ENCODE measurements at places on chromosomes 3 and 15.

- no peak for DNase-seq
Measured at GRCh38 chr3:88298189-88298588, 148.4 kb downstream of the C3orf38 start.

DNA sequence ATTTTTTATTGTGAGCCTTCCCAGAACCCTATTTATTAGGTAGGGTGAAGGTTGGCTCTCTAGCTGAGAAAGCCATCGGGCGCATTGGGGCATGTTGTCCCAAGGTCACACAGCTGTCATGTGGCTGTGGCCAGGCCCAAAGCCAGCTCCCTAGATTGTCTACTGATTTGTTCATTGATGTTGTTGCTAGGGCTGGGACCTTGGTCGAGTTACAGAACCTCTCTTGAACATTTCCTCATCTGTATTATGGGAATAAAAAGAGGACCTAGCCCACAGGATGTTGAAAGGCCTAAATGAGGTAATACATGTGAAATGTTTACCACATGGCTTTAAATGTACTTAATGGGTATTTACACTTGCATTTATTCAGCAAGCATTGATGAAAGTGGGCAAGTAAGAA is 252.5 kb downstream of the SUCLG2 start:
- no peak for DNase-seq

DNA sequence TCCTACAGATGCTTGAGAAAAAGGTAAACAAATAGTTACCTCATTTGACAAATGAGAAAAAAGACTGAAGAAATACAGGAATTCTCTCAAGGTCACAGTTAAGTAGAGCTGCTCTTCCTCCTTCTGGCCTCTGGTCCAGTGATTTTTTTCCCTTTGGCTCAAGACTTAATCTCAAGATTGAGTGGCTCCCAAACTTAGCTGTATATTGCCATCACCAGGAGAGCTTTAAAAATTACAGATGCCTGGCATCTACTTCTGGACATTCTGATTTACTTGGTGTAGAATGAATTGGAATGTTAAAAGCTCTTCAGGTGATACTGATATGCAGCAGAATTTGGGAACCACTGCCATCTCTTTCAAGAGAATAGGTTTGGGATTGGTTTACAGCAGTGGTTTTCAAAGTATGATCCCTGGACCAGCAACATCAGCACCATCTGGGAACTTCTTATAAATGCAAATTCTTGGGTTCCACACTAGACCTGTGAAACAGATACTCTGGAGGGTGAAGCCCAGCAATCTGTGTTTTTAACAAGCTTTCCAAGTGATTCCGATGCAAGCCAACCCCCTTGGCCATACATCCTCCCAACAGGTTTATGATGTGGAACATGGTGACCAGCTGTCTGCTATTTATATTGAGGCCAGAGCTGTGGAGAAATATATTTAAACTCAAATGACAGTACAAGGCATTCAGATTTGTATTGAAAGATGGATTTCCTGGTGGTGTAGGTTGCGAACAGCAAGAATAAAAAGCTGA is 333.0 kb upstream of the RARB start:
- peak; percentile 43 for DNase-seq

GRCh38 chr15:73617301-73617831 is 15.8 kb downstream of the NPTN start:
- DNase-seq, result peak; percentile 31

- no peak for DNase-seq
Measured at GRCh38 chr15:27744641-27745040, 354.5 kb downstream of the OCA2 start.

- peak; percentile 77 for DNase-seq
Measured at GRCh38 chr3:177816667-177817208, 619.5 kb upstream of the TBL1XR1 start.

DNA sequence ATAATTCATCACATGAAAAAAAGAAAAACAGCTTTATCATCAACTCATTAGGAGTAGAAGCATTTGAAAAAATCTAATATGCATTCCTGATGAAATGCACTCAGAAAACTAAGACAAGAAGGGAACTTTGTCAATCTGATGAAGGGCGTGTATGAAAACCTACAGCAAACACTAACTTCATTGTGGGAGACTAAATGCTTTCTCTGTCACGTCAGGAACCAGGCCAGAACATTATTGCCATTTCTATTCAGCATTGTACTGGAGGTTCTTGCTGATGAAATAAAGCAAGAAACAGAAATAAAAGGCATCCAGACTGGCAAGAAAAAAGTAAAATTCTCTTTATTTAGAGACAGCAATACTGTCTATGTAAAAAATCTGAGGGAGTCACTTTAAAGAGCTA is 235.2 kb downstream of the GABRB3 start:
- DNase-seq, result no peak

- DNase-seq, result peak; percentile 22
Measured at GRCh38 chr15:91338766-91339165, 238.7 kb downstream of the SV2B start.

GRCh38 chr3:90015688-90016356 is 908.4 kb downstream of the EPHA3 start:
- DNase-seq, result no peak

DNA sequence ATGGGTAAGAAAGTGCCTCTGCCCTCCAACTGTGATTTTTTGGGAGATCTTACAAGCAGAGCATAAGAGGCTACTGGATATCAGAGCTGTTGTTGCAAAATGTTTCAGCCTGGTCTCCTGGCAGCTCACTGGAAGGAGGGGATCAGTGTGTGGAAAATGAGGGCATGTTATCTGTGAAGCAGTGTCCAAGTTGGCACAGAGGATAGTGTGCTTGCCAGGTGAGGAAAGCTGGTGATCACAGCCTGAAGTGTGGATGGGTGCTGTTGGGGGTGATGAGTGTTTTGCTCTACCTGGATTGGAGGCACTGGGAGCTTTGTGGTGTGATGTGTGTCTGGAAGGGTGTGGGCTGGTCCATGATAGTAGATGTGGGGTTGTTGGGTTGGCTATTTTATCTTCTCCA is 69.3 kb downstream of the MCTP2 start:
- DNase-seq, result no peak

DNA sequence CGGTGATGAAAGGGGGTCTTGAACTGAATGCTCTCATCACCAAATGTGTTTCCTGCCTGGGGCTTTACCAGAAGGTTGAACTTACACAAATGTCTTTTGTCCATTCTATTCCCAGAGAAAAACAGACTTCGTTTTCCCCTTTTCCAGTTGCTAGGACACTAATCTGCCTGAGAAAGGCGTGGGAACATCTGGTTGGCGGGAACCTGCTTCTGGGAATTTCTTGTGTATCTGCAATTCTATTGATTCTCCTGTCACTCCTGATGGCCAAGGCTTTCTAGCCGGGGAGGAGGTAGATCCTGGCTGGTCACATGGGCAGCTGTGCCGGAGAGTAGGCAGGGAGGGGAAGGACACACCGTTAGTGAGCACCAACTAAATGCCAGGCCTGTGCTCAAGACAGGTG is 31.1 kb upstream of the CCDC174 start:
- DNase-seq, result no peak

DNA sequence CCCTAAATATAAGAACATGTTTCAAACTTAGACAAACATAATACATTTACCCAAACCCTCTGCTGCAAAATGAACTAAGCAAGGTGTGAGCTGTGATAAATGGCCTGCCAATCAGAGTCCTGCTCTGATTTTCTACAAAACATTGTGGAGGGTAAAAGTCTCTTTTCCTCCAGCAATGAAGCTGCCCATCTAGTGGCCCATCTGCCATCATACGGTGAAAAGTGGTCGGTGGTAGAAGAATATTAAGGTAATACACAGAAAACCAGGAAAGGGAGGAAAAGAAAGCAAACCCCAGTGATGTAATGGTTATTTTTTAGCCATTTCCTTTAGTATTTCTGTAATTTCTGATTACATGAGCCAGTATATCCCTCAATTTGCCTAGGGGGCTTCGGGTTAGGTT is 838.1 kb downstream of the TBL1XR1 start:
- DNase-seq, result no peak

- DNase-seq, result peak; percentile 49
Measured at GRCh38 chr15:34241376-34242330, 16.8 kb downstream of the EMC4 start.

- DNase-seq, result no peak
Measured at GRCh38 chr15:50872832-50873426, 35.6 kb upstream of the AP4E1 start.

DNA sequence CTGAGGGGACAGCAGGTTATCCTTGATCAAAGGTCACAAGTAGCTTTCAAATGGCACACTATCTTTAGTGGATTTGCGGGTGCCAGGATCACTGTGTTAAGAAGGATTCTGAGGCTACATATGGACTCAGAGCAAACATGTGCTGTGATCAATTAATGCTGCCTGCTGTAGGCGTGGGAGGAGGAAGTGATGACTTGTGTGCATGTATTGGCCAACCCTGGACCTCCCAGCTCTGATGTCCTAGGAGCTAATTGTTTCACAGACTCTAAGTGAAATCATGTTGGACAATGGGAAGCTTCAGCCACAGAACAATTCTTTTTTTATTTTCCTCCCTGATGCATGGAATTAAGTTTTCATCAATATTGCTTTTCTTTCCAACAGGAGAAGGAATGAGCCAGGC is 24.4 kb downstream of the FAH start:
- DNase-seq, result no peak

DNA sequence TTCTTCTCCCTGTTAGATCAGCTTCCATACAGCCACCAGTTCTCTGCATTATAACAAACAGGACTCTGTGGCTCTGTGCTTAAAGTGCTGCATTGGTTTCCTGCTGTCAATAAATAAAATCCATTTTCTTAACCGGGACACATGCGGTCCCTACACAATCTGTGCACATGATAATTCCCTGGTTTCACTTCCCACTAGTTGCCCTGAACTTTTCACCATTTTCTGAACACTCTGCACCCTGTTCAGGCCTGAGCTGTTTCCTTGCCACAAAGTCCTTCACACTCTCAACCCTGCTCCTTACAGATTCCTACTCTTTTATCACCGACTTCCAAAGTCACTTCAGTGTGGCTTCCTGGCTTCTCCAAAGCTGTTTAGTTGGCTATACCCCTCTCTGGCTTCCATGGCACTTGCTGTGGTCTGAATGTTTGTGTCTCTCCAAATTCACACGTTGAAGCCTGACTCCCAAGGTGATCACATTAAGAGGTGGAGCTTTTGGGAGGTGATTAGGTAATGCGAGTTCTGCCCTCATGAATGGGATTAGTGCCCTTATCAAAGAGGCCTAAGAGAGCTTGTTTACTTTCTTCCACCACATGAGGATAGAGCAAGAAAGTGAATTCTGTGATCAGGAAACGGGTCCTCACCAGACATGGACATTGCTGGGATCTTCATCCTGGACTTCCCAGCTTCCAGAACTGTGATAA is 233.4 kb downstream of the CHST2 start:
- no peak for DNase-seq

- DNase-seq, result no peak
Measured at GRCh38 chr3:158493931-158494330, 77.1 kb upstream of the MLF1 start.

DNA sequence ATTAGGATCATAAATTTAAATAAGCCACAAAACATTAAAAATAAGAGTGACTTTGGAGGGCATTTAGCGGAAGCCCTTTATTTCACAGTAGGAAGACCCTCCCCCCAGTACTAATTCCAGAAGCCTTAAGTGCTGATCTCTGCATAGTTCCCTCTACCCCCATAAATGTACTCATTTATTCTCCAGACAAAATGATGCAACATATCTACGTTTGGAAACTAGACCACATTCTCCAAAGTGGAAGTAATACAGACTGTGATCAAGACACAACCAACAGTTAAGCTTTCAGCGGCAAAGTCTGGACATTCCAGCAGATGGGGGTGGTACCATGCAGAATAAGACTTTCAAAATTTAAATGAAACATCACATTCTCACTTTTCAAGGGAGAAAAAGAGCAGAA is 44.8 kb upstream of the RPS17 start:
- DNase-seq, result peak; percentile 43

GRCh38 chr3:69770976-69771634 is 31.8 kb downstream of the MITF start:
- DNase-seq, result peak; percentile 94

GRCh38 chr3:127535106-127535785 is 55.3 kb downstream of the TPRA1 start:
- DNase-seq, result no peak

GRCh38 chr3:52232279-52233107 is 6.5 kb downstream of the TWF2 start:
- no peak for DNase-seq

GRCh38 chr15:95911570-95912279 is 418.8 kb upstream of the NR2F2 start:
- DNase-seq, result no peak

GRCh38 chr15:23857028-23857641 is 170.0 kb upstream of the NDN start:
- DNase-seq, result no peak

DNA sequence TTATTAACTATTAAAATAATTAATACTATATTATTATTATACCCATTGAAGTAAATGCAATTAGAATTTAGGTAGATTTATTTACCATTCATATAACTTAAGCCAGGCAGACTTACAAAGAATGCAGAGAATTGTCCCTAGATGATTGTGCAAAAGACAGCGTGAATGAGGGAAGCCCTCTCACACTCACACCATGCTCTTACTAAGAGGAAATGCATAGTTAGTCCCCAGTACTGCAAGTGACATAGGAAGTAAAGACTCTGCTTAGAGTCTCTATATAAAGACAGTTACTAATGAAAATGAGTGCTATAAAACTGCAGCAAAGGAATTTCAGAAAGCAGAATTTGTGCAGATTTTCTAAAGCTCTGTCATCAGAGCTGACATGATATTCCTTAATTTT is 270.4 kb downstream of the ZBBX start:
- DNase-seq, result no peak

- no peak for DNase-seq
Measured at GRCh38 chr3:116517308-116517707, 72.0 kb upstream of the LSAMP start.

DNA sequence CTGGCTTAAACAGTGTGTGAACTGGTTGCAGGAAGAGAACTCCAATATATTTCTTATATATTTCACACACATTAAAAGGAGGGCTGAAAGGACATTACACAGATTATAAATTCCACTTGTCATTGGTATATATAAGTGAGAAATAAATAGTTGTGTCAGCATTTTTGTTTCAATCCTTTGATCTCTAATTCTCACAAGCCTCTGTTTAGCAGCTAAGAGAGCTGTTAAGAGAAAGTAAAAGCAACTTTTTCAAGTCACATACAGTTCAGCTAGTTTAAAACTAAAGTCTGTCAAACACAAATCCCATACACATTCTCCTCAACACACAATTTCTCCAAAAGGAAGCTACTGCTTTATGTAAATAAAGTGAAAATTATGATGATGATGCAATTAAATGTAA is 70.5 kb upstream of the CCDC39 start:
- no peak for DNase-seq

All from EH (cell line).